HFFc6 (cell line): ENCODE measurements at places on chromosomes 2 and 18. TPM values are rescaled to one million over a fixed set of nuclear protein-coding genes. Genes with fewer than 3 reads are reported as not detected.

KCNG3 gene
- total RNA-seq = not detected in 3 replicates

FSIP2 gene
- total RNA-seq = under 0.01 TPM in 1 of 3 replicates, not detected in the others

ANKRD62 gene
- total RNA-seq = not detected in 2 replicates

LRRC30 gene
- total RNA-seq = not detected in 3 replicates

SULT1C2 gene
- not detected in 3 replicates for total RNA-seq

DRC1 gene
- total RNA-seq = not detected in 3 replicates

HOXD3 gene
- total RNA-seq = 0.25 TPM in 1 of 3 replicates, not detected in the others

OTOS gene
- not detected in 3 replicates for total RNA-seq

STEAP3 gene
- total RNA-seq = 18.2 to 32.3 TPM (median 20.6 TPM) in 3 replicates

CCDC68 gene
- total RNA-seq = 0.07 to 0.41 TPM (median 0.36 TPM) in 3 replicates

CIB4 gene
- not detected in 3 replicates for total RNA-seq

IAH1 gene
- 68.2 to 78.8 TPM (median 68.2 TPM) in 3 replicates for total RNA-seq

SP100 gene
- total RNA-seq = 66.2 to 76.3 TPM (median 72.7 TPM) in 3 replicates

NUP35 gene
- total RNA-seq = 7.3 to 14.1 TPM (median 13.4 TPM) in 3 replicates

TRIM43 gene
- total RNA-seq = not detected in 3 replicates

HNMT gene
- 0.37 to 1.7 TPM (median 1.2 TPM) in 3 replicates for total RNA-seq

APOB gene
- not detected in 3 replicates for total RNA-seq

CAPN14 gene
- 0.08 to 0.09 TPM (median 0.08 TPM) in 3 replicates for total RNA-seq

IL36RN gene
- not detected in 3 replicates for total RNA-seq

MC2R gene
- total RNA-seq = not detected in 2 replicates

ATP6V1B1 gene
- total RNA-seq = 0.21 to 0.34 TPM (median 0.22 TPM) in 3 replicates

POTEF gene
- total RNA-seq = not detected in 3 replicates

CCDC74B gene
- total RNA-seq = 3.0 to 5.9 TPM (median 4.4 TPM) in 3 replicates

NEB gene
- total RNA-seq = under 0.01 to 0.03 TPM (median 0.02 TPM) in 3 replicates

SLC38A11 gene
- total RNA-seq = 2.0 to 2.6 TPM (median 2.4 TPM) in 3 replicates

M1AP gene
- total RNA-seq = 0.23 TPM in 1 of 2 replicates, not detected in the other

CXCR2 gene
- not detected in 3 replicates for total RNA-seq

TUBB8B gene
- total RNA-seq = not detected in 3 replicates
